ENCODE measurements at places on chromosomes 6 and 20.

- DNase-seq = no peak
These were observed 18.7 kb upstream of the TTPAL start for GRCh38 chr20:44457016-44457415.

DNA sequence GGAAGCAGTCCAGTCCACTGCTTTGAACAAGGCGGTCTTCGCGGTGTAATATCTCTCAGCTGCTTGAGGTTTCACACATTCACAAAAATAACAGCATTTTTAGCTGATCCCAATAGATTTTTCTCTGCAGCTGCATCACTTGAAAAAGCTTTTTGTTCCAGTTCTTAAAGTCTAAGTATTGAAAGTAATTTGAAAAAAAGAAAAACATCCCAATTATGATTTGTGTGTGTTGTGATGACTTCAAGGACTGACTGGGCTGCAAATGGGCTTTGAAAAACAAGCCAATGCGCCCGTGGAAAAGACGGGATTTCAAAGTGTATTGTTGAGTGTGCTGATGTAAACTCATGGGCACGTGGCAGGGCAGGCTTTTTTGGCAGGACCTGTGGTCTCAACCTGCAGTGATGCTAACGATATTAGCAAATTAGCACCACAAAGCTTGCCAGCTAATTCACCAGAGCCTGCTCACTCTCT lies 151.1 kb downstream of the TMEM242 start:
- no peak for DNase-seq

- DNase-seq = no peak
These were observed 18.4 kb downstream of the SERAC1 start for GRCh38 chr6:158149641-158150040.

DNA sequence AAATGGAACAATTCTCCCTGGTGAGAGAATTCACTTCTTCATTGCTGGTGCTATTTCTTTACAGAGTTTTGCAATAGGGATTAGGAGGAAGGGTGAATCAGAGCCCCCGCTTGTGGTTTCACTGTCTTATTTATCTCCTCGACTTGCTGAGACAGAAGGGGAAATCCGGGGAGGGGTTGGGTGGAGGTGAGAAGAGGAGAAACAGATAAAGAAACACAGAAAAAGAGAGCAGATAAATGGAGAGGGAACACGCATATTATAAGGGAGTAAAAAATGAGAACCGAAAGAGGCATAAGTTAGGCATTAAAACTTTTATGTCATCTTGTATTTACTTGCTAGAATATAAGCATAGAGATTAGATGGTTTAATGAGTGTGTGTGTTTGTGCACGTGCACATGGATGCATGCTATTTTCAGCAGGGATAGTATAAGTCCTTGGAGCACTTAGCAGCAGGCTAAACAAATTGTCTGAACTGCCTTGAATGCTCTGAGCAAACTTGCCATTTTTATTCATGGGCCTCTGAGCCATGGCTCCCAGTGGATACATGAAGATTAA lies 105.0 kb downstream of the OLIG3 start:
- DNase-seq = peak; percentile 37

DNA sequence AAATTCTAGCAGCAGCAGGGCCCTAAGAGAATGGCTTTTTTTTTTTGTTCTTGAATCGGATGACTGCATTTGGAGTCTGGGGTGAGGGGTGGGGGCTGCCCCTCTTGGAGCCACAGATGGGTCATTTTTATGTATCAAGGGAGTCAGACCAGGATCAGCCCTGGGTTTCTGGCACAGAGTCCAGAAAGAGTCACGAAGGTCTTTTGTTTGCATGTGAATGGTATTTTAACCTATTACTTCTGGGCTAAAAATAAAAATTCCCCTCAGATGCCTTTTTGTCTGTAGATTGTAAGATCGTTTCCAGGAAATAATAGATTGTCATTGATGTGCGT lies 72.5 kb downstream of the PHACTR3 start:
- no peak for DNase-seq

DNA sequence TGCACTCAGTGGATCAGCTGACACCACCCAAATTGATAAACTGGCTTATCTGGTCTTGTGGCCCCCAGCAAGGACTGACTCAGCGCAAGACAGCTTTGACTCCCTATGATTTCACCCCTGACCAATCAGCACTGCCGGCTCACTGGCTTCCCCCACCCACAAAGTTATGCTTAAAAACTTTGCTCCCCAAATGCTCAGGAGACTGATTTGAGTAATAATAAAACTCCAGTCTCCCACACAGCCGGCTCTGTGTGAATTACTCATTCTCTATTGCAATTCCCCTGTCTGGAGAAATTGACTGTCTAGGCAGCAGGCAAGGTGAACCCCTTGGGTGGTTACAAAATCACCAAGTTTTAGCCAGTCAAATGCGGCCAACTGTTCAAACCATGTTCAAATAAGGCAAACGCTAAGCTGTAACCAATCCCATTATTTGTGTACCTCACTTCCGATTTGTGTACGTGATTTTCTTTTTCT lies 32.5 kb downstream of the SLC22A2 start:
- DNase-seq = no peak

DNA sequence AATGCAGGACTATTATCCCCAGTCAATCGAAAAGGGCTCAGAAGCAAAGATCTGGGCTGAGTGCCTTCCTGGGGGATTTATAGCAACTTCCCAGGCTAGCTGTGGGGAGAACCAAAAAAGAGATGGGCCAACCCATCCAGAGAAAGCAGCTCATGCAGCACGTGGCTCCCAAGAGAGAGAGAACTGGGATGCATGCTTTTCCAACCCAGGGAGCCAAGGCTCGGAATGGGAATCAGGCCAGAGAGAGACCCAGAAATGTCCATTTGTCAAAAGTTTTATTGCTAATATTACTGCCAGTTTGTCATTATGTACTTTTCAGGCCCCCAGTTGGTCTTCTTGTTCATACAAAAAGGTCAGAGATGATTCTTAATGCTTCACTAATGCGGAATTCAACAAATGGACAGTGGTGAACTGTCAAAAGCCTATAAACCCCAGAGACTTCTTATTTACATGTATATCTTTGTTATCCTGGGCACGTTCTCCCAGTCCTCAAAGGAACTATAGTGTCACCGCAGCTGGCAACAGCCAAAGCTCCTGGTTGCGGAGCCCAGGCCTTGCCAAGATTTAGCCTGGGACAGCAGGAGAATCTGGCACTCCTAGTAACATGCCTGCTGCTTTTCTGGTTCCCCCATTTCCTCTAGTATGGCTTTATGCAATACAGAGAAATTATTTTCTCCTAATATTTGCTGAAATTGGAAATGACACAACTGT lies 139.1 kb upstream of the POU3F2 start:
- no peak for DNase-seq

DNA sequence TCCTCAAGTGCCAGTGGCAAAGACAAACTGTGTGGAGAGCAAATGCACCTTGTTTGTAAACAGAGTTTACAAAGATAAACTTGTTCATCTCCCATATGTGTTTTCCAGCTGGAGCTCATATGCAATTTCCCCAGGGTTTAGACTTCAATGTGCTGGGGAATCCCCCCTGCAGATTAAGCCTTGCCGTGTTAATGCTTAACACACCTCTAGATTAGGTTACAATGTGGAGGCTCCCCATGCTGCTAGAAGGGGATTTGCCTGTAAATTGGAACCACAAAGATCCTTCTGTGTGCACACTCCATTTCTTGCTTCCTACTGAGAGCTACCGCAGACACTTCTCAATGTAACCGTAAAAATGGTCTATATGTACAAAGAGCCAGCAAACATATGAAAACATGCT lies 263.1 kb downstream of the TBX18 start:
- no peak for DNase-seq

GRCh38 chr20:54433636-54434035 lies 41.8 kb upstream of the DOK5 start:
- DNase-seq = no peak

DNA sequence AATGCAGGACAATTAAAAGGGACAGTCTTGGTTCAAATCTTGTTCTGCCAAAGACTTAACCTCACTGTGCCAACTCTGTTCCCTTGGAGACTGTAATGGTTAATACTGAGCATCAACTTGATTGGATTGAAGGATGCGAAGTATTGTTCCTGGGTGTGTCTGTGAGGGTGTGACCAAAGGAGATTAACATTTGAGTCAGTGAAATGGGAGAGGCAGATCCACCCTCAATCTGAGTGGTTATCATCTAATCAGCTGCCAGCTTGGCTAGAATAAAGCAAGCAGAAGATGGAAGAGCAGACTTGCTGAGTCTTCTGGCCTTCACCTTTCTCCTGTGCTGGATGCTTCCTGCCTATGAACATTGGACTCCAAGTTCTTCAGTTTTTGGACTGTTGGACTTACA lies 474.4 kb downstream of the CD83 start:
- no peak for DNase-seq

GRCh38 chr20:37354210-37355195 lies 8.6 kb downstream of the SRC start:
- DNase-seq = no peak

- no peak for DNase-seq
These were observed 11.4 kb downstream of the LBP start for GRCh38 chr20:38357653-38358207.

DNA sequence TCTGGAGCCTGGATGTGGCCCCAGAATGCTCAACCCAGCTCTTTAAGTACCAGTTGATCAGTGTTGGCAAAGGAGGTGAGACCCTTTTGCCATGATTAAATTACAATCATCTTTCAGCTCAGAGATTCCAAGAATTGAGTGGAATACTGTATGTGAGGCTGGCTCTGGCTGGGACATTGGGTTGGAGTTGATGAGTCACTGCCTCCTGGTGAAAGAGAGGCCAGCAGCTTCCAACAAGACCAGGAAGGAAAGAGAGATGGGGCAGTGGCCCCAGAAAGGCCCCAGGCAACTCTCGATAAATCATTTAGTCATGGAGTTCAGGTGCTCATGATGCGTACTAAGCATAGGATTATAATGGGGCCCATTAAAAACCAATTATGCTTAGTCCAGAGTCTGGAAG lies 2.1 kb downstream of the TGM6 start:
- DNase-seq = no peak

GRCh38 chr6:20868397-20869096 lies 334.3 kb downstream of the CDKAL1 start:
- no peak for DNase-seq

DNA sequence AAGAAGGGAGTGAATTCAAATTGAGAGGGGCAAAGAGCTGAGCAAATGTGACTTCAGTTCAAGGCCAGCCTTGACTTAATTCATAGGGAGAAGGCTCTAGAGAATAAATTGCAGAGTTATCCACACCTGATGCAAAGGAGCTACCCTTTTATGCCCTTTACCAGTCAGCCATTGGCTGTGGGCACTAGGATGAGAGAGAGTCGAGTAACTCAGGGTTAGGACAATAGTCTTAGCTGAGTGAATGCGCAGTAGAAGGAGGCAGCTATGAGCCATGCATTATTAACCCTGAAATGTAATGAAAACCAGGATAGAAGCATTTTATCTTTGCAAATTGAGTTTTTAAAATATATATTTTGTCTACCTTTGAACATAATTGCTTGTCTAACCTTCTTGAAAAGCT lies 63.0 kb upstream of the TINAG start:
- no peak for DNase-seq

DNA sequence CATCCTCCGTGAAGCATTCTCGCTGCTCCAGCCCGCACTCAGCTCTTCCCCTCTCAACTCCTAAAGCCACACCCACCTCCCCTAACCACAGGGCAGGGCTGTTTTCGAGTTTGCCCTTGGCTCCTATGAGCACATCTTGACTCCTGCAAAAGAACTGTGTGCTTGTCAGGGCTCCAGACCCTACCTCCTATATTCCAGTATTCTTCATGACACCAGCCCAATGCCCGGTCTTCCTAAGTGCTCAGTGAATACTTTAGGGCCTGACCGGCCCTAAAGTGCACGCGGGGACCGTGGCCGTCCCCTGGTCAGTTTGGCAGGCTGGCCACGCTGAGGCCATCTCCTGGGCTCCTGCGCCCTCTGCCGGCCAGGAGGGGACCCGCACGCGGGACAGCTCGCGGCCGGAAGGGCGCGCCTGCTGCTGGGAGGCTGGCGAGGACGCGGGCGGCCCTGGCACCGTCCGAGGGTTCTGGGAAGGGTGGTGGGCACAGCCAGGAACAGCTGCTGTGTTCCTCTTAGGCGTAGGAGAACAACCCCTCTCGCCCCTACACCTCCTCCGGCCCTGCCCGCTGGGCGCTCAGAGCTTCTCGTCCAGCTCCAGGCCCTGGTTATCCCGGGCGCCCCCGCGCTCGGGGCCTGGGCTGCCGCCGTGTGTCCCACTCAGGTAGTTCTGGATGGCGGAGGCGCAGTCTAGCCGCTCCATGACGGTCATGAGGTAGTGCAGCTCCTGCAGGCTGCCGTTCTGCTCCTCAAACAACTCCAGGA lies 11.0 kb downstream of the UNC5CL start:
- DNase-seq = peak; percentile 61

DNA sequence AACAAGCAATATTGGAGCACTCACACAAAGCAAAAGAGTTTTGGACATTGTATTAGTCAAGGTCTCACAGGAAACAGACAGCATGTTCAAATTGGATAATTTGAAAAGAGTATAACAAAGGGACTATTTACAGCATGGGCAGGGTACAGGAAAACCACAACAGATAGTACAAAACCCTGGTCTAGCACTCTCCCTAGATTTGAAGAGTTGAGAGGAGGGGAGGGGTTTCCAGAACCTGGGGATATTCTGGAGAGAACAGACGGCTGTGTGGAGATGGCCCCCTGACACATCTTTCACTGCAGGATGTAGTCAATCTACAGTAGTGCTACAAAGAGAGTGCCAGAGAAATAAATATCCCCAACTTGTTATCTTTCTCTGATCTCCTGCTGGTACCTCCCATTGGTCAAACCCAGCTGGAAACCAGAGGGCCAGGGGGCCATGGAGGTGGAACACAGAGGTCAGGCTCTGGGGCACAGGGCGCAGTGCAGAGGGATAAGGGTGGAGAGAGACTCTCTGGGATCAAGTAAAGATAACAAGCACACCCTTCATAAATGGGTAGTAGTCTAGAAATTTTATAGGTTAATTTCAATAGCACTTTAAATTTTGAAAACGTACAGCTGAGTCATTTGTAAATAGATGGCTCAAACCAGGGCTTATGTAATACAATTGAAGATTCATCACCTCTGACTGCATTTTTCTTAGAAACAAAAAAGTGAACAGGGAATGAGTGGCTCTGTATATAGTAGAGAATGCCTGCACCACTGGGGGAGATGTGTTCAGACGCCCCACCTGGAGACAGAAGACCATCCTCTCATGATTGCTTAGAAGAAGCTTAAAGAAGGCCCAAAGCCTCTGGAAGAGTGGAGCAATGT lies 25.7 kb downstream of the RCAN2 start:
- DNase-seq = no peak

DNA sequence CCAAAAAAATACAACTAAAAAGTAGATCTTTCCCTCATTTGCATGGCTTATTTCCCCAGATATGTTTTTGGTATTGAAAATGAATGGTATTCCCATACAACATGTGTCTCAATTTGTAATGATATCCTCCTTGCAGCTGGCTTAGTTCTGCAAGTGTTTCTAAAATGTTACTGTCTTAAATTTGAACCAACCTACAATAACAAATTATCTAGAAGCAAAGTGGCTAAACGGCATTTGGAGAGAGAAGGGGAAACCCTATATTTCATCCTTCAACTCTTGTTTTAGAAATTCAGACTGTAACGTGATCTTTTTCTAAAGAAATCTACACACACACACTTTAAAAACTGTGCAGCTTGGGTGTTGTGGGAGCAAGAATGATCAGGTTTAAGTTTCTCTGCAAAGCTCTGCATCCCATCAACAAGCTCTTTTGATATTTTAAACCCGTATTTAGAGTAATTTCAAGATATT lies 153.0 kb downstream of the SOBP start:
- DNase-seq = no peak

- DNase-seq = no peak
These were observed 145.8 kb downstream of the MRPL14 start for GRCh38 chr6:43981363-43981990.

GRCh38 chr20:59515013-59515905 lies 89.1 kb upstream of the PHACTR3 start:
- no peak for DNase-seq
